ENCODE measurements at places on chromosomes 7 and 10.

- DNase-seq, result no peak
These were observed 483.0 kb upstream of the SORCS1 start for GRCh38 chr10:107647462-107647861.

DNA sequence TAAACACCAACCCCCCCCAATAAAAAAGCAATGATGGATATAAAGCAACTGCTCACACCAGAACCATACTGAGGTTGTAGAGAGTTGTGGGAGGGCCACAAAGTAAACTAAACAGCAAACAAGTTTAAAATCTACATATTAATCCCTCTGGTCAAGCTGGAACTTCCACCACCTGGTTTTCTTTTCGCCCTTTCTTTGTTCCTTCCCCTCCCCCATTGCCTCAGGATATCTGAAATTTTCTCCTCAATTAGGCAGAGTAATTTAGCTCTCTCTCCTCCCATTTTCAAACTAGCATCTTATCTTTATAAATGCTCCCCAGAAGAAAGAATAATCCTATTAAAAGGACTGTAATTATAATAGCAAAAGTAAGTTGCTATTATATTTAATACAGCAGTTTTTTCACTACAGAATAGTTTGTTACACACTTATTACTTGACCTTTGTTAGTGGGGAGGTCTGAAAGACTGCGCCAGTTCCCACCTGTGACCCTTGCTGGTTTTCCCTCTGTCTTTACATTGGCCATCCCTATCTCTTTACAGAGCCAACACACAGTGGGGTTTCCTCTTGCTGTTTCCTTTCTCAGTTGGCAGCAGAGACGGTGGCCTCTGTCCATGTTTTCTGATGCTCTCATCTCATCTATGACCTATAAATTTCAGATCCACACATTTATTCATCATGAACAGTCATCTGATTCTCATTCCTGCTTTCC lies 235.4 kb downstream of the RNLS start:
- no peak for DNase-seq

GRCh38 chr7:5594616-5595544 lies 171.2 kb upstream of the TNRC18 start:
- DNase-seq, result no peak

GRCh38 chr10:101260764-101261481 lies 31.7 kb upstream of the LBX1 start:
- DNase-seq, result no peak

GRCh38 chr7:105118612-105119600 lies 104.9 kb downstream of the KMT2E start:
- DNase-seq, result no peak

- no peak for DNase-seq
These were observed 13.8 kb downstream of the LRIT2 start for GRCh38 chr10:84211566-84211965.

DNA sequence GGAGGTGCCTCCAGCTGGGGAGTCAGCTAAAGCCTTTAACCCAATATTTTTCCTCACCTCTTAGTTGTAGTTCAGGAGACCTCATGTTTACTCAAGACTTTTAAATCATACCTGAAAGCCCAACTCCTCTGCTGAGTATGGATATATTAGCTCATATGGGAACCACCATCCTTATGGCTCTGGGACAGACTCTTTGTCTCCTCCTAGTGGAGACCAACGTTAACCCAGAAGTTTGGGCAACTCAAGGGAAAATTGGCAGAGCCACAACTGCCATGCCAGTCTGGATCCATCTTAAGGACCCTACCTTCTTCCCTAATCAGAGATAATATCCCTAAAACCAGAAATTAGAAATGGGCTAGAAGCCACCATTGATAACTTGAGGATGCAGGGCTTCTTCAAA lies 80.8 kb downstream of the TMEM106B start:
- DNase-seq, result no peak

DNA sequence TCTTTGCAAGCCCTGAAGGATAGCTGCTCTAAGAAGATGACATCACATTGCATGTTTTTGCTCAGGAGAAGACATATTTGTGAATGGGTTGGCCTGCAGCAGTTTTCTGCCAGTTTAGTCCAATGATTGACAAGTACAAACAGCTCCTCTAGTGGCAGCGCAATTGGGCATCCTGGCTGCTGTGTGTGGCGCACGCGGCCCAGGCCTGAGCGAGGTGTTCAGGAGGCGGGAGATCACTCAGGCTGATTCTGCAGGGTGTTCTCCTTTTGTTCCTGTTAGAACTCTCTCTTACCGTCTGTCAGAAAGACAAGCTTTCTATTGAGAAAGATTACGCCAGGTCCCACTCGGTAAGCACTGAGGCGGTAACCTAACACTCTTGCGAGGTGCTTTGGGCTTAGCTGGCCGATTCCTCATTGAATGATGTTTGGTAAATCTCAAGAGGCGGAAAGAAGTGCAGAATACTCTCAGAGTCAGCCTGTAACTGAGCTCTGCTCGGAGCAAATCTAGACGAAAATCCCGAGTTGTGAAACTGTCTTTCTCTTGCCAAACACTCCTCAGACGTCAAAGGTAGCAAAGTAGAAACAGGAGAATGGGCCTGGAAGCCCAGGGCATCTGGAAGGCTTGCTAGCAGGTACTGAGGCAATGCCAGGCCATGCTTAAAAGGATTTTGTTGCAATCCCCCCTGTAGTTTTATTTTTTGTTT lies 219.2 kb upstream of the BMPER start:
- DNase-seq, result no peak

GRCh38 chr7:123505221-123505620 lies 29.2 kb downstream of the IQUB start:
- DNase-seq, result no peak

DNA sequence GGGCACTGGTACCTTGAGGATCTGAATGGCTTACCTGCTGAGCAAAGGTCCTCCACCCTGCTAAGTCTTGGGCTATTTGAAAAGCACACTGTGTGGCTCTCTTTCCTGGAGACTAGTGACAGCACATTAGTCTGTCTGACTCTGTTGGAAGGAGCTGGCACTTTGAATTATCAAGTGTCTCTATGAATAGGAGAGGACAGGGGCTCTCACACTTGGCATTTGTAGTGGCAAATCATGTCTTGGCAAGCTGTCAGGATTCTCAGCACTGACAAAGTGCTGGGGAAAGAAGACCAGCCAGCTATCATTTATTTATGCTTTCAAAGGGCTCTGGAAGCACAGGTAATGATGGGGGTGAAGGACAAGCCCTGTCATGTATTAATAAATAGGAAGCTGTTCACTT lies 62.8 kb downstream of the MTPN start:
- DNase-seq, result no peak

GRCh38 chr7:151702961-151703360 lies 174.0 kb downstream of the PRKAG2 start:
- no peak for DNase-seq

GRCh38 chr10:55242544-55242943 lies 441.5 kb upstream of the PCDH15 start:
- no peak for DNase-seq

DNA sequence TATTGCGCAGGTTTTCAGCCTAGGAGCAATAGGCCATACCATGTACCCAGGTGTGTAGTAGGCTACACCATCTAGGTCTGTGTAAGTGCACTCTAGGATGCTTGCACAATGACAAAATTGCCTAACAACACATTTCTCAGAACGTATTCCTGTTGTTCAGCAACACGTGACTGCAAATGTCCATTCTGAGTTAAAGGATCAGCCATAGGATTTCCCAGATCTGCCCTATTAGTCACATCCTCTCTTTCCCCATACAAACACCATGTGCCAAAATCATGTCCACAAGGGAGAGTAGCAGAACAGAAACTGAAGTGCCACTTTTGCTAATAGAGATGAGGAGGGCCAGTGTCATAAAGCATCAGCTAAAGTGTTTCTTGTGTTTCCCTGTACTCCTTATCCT lies 42.6 kb upstream of the AMPH start:
- DNase-seq, result no peak

DNA sequence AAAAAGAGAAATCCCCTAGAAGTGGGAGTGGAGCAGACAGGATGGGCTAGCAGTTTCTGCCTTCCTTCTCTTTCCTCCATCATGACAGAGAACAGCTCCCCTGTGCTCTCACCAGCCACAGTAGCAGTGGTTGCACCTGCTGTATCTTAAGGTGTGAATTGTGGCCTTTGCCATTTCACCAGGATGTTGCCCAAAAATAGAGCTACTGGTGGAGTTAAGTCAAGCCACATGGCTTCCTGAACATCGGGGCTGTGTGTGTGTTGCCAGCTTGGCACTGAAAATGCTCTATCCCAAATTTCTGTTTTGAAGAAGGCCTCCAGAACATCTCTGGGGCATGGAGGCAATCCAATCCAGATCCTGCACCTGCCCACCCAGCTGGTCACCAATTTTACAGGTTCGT lies 348.7 kb downstream of the EXOC4 start:
- no peak for DNase-seq

- DNase-seq, result no peak
These were observed 70.2 kb upstream of the KLF14 start for GRCh38 chr7:130804220-130804619.

GRCh38 chr7:115552766-115553165 lies 477.8 kb downstream of the TFEC start:
- no peak for DNase-seq

DNA sequence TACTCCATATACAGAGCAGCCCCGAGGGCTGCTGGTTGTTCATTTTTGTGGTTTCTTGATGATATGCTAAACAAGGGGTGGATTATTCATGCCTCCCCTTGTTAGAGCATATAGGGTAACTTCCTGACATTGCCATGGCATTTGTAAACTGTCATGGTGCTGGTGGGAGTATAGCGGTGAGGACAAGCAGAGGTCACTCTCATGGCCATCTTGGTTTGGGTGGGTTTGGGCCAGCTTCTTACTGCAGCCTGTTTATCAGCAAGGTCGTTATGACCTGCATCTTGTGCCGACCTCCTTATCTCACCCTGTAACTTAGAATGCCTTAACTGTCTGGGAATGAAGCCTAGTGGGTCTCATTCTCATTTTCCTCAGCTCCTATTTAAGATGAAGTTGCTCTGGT lies 31.3 kb downstream of the GNAT3 start:
- no peak for DNase-seq

DNA sequence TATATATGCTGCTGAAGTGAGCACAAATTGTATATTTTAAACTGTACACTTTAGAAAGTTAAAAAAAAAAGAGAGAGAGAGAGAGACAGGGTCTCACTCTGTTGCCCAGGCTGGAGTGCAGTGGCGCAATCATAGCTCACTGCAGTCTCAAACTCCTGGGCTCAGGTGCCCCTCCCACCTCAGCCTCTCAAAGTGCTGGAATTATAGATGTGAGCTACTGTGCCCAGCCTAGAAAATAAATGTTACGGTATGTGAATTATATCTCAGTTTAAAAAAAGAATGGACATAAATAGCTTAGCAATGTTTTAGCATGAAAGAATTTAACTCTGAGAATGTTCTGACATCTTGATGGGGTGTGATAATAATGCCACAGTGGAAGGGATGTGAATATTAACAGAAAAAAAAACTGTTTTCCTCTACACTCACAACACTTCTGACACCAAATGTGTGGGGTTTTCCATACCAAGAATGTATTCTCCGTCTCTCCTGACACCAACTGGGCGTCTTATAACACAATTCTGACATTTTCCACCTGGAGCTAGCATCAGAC lies 162.1 kb downstream of the PLCE1 start:
- DNase-seq, result no peak

GRCh38 chr10:12785415-12785831 lies 216.1 kb downstream of the CCDC3 start:
- DNase-seq, result no peak

DNA sequence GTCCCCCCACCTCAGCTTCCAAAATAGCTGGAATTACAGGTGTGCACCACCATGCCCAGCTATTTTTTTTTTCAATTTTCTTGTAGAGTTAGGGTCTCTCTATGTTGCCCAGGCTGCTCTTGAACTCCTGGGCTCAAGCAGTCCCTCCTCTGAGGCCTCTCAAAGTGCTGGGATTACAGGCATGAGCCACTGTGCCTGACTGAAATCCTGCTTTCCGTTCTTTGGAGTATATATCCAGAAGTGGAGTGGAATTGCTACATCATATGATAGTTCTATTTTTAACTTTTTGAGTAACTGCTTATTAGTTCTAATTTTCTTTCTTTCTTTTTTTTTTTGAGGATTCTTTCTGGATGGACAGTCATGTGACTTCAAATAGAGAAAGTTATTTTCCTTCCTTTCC lies 62.9 kb upstream of the ZMIZ2 start:
- DNase-seq, result no peak

- DNase-seq, result no peak
These were observed 40.7 kb downstream of the BTRC start for GRCh38 chr10:101394524-101395133.

- DNase-seq, result no peak
These were observed 450.3 kb downstream of the GRID1 start for GRCh38 chr10:85916286-85916685.

Data from stimulated activated CD4-positive, alpha-beta T cell treated with anti-CD3 and anti-CD28 coated beads, Interleukin-1b, Interleukin-23, amount 100 ng/mL, for 1 hour (primary cell).